ENCODE measurements at places on chromosomes 12 and 14. TPM values are rescaled to one million over a fixed set of nuclear protein-coding genes. Genes with fewer than 3 reads are reported as not detected.

DNA sequence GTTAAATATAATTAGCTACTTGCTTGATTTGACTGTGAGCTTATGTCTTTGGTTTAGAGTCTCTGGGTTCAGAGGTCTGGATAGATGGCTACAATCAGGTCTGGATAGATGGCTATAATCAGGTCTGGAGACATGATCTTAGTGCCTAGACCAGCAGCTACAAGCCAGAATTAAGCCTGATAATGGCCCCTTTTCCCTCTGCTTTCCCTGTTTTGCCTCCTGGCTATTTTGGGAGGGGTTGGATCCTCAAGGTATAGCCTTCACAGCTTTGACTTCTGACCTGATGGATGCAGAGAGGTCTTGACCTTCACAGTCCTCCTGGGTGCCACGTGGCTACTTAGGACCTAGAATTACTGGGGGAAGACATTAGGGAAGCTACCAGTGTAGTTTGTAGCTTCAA, 877.7 kb downstream of the GALC start:
- DNase-seq: no peak

- DNase-seq: no peak
Observed at GRCh38 chr12:23008623-23009022, 383.7 kb downstream of the ETNK1 start.

DNA sequence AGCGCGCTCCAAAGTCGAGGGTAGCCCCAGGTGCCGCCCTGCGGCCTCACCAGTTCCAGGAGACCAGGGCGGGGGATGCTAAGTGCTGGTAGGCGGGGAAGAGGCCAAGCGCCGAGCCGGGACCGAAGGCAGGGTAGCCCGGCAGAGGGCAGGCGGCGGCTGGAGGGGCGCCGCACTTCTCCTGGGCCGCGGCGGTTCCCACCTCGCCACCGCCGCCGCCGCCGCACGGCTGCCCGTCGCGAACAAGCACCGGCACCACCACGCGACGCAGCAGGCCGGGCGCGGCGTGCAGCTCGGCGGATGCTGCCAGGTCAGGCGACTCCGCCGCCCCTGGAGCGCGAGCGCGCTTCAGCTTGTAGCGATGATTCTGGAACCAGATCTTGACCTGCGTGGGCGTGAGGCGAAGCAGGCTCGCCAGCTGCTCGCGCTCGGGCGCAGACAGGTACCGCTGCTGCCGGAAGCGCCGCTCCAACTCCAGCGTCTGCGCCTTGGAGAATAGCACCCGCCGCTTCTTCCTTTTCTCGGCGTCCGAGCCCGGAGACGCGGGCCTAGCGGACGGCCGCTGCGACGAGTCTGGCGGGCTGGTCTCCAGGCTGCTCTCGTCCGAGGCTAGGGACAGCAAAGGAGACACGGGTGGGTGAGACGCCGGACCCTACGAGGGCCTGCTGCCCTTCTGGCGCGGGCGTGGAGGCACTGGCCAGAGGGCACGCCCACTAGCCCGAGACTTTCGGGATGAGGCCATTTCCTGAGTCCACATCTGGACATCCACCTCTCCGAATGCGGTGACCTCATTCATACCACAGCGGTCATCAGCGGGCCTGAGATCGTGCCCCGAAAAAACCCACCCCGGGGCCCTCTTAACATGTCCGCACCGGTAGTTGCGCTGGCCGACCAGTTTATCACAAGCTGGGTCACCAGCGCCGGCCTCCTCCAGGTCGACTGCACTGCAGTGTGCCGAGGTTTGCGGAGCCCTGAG, 1.3 kb downstream of the NKX2-8 start:
- DNase-seq: peak; percentile 15

DNA sequence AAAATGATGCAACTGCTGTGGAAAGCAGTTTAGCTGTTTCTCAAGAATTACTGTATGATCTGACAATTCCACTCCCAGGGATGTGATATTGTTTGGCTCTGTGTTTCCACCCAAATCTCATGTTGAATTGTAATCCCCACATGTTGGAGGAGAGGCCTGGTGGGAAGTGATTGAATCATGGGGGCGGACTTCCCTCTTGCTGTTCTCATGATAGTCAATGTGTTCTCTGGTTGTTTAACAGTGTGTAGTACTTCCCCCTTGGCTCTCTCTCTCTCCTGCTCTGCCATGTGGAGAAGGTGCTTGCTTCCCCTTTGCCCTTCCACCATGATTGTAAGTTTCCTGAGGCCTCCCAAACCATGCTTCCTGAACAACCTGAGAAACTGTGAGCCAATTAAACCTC, 93.4 kb upstream of the CPM start:
- DNase-seq: no peak

- DNase-seq: no peak
Observed at GRCh38 chr12:82474798-82475184, 116.5 kb downstream of the METTL25 start.

DNA sequence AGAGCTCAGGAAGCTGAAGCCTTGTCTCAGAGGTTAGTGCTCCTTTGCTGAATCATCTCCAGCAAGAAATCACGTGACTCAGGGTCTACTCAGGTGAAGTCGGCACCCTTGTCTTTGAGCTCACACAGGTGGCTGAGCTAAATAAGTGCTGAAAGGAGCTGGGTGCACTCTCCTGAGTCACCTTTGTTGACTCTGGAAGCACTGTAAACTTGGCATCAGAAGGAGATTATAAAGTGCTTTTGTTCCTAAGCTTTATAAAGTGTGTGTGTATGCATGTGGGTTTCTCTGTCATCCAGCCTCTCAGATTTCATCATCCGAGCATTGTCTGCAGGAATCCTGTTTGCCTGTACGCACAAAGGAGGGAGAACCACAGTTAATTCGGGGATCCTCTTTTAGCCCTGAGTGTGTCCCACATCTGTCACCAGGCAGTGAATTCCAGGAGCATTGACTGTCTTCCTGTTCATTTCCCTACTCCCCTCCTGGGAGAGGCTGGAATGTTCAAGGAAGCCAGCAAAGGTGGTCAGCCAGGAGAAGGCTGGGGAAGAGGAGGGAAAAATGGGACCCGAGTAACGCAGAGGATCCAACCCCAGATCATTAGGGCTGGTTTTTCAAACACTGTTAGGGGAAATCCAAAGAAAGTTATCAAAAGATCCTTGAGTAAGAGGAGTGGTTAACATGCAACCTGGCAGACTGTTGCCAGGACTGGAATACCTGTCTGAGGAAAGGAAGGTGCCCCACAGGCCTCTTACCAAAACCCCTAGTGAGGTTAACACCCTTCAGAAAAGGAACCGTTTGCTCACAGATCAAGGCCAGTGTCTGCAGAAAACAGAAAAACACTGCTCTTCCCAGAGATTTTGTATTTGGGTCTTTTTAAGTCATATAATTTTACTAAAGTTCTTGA, 157.5 kb upstream of the HIF1A start:
- peak; percentile 90 for DNase-seq

DNA sequence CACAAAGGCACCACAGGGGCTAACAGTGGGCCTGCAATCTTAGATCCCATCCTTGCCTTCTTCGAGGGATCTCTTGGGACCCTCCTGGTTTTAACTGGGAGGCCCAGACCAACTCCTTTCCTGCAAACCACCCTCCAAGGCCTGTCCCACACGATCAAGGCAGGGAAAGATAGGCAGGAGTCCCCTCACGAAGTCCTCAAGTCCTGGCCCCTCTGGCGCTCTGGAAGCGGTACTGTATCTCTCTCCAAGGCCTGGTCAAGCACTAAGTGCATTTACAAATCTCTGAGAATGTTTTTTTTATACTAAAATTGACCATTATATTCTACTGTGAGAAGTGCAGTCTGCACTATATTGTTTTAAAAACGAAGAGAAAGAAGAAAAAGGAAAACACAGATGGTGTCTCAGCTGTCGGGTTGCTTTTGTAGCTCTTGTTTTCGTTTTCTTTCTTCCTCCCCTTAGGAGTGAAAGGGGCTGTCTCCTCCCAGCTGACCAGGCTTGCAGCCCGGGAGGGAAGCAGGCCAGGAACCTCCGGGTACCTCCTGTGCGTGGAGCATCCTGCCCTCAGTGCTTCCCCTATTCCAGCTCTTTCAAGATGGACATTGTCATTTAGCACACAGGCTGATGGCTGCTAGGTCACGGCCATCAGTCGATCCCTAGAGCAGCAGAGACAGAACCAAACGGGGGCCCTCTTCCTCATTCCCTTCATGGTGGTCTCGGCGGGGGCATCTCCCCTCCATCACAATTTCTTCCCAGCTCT, 56.7 kb downstream of the FAM222A start:
- no peak for DNase-seq

- DNase-seq: no peak
Observed at GRCh38 chr12:52992699-52993557, 13.3 kb upstream of the EIF4B start.

DNA sequence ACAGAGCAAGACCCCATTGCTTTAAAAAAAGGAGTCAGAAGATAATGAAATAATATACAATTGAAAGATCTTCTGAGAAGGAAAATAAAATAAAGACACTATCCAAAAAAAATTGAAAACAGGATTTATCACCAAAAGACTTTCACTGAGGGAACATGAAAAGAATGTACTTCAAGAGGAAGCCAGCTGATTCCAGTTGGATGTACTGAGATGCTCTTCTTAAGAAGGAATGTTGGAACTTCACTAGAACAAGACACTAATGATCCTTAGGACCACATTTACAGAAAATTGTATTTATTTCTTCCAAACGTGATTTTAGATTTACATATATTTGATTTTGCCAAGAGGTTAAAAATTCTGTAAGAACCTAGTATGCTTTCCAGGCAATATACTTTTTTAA, 65.6 kb upstream of the CNOT2 start:
- DNase-seq: no peak

- DNase-seq: peak; percentile 46
Observed at GRCh38 chr12:120971299-120972180, 6.8 kb upstream of the HNF1A start.

DNA sequence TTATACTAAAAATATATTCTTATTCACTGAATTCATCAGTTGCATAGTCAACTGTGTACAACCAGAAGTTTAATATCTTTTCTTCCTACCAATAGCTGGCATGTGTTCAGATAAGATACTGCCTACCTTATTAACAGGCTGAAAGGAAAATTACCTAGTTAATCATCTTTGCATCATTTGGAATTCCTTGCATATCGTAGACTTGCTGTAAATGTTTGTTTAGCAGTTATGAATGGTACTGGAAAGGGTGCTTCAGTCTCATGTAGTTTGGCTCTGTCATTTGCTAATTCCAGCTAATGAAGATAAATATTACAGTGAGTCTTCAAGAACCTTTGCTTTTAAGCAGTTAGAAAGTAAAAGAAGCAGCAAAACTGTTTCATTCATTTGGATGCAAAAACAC, 84.4 kb downstream of the PPHLN1 start:
- DNase-seq: peak; percentile 41

- DNase-seq: no peak
Observed at GRCh38 chr14:104353921-104354701, 215.7 kb downstream of the KIF26A start.

DNA sequence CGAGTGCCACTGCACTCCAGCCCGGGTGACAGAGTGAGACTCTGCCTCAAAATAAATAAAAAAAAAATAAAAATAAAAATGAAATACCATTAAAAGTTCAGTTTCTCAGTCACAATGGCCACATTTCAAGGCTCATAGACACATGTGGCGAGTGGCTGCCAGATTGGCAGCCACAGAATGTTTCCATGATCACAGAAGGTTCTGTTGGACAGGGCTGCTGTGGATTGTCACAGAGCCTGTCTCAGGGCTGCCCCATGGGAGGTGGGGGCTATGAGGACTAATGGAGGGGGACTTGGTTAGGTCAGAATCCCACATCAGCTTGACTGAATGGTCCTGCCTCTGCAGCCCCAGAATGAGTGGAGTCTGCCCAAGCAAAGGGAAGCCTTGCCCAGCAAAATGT, 3.8 kb upstream of the PLA2G1B start:
- no peak for DNase-seq

- DNase-seq: peak; percentile 88
Observed at GRCh38 chr12:96489392-96490056, at the start of gene CFAP54. CFAP54 (plus strand) TSS chr12:96489577; CDS start chr12:96489610, 33 bp downstream.

DNA sequence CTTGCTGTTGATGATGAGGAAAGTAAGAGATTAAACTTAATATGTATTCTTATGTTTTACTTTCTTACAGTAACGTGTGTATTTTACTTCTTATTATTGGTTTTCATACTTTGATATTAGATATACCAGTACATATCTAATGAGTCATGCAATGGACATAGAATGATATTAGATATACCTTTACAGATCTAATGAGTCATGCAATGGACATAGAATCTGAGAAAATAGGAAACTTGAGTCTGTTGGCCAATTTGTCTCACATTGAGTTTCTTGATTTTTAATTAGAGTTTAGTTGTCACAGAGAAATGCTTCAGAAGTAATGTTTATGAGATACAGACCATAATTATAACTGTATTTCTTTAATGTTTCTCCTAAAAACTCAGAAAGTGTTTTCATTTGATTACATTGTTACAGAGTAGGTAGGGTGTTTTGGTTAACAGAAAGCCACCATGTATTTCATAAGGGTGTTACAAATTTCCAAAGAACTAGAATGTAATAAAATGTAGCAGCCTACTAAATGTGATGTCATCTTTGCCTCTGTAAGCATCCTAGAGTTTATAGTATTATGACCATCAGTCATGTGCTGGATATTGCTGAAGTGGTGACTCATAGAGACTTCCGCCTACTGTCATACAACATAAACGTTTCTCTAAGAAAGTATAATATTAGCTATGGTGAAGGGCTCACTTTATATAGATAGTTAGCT, 3.0 kb downstream of the GAS2L3 start:
- peak; percentile 91 for DNase-seq

GRCh38 chr14:37643701-37644100, 48.3 kb downstream of the TTC6 start:
- DNase-seq: no peak

GRCh38 chr14:52835122-52835903, 43.9 kb upstream of the GNPNAT1 start:
- peak; percentile 51 for DNase-seq

DNA sequence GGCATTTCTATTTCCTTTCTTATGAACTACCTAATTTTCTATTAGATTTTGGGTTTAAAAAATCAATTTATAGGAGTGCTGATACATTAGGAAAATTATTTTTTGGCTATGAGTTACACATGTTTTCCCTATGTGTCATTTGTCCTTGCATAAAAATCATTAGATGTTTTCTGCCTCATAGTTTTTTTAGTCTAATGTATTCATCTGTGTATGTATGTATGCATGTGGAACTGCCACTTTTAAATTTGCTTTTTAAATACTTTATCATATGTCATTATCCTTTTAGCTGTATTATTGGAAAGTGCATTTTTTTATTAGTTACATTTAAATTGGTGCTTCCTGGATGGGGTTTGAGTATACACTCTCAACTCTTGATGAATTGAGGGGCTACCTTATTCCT, 78.7 kb upstream of the CEP83 start:
- DNase-seq: no peak

- peak; percentile 38 for DNase-seq
Observed at GRCh38 chr14:63996625-63997220, 143.9 kb downstream of the SYNE2 start.

PTPN21 gene
- 9.2 TPM for total RNA-seq

ANO4 gene
- 11.3 TPM for total RNA-seq

LACRT gene
- not detected for total RNA-seq

LMNTD1 gene
- total RNA-seq: not detected

MYO1H gene
- total RNA-seq: not detected

GNB3 gene
- total RNA-seq: 1.3 TPM

PPP1R36 gene
- 1.3 TPM for total RNA-seq

SERPINA12 gene
- not detected for total RNA-seq

MANSC4 gene
- total RNA-seq: 0.17 TPM

CAND1 gene
- 101 TPM for total RNA-seq
